Epithelial cell of esophagus (primary cell): ENCODE measurements at places on chromosomes 2 and 18.

- no peak for DNase-seq
These were observed 302.4 kb upstream of the NT5C1B start for GRCh38 chr2:18891600-18892345.

- no peak for DNase-seq
These were observed 95.8 kb upstream of the CAVIN2 start for GRCh38 chr2:191942739-191943103.

GRCh38 chr2:155273323-155273722, 574.8 kb downstream of the KCNJ3 start:
- DNase-seq: no peak

DNA sequence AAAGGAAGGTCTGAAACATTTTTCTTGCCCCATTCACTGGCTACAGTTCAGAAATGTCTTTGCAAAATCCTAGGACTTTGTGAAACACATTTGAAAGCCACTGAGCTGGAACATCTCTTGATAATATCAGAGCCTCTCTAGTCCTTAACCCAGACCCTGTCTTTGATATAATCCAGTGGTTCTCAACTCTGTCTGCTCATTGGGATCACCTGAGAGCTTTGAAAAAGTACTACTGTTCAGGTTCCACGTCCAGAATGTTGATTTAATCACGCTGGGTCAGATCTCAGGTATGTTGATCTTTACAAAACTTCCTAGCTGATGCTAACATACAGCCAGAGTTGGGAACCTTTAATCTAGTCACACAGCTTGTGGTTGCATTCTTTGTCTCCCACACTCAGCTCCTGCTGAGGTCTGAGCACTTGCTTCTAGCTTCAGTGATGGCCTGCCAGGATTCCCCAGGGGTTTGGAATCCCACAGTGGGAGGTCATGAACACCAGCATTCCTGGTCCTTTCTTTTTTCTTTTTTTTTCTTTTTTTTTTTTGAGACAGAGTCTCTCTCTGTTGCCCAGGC, 262.7 kb downstream of the SETBP1 start:
- DNase-seq: peak; percentile 25

DNA sequence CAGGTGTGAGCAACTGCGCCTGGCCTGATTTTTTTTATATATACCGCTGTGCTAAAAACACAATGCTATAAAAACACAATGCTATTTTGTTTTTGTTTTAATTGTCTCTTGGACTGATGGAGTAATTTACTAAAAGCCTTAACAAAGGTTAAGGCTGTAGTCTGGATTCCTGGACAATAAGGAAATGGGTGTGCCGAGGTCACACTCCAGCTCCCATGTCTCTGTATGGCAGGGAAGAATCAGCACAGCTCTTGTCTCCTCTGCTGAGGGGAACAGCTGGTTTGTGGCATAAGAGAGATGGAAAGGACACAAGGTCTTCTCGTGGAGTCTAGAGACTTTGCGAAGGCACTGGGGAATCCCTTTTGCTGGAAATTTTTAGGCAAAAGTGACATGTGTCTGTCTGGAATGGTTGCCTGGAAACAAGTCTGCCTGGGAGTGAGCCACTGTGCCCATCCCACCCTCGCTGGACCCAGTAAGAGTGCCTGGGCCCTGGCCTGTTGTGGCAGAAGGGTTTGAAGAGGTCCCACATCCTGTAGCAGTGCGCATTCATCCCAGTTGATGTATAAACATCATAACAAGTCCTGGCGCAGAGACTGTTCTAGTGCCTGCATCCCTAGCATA, 73.1 kb downstream of the MAPK4 start:
- no peak for DNase-seq

DNA sequence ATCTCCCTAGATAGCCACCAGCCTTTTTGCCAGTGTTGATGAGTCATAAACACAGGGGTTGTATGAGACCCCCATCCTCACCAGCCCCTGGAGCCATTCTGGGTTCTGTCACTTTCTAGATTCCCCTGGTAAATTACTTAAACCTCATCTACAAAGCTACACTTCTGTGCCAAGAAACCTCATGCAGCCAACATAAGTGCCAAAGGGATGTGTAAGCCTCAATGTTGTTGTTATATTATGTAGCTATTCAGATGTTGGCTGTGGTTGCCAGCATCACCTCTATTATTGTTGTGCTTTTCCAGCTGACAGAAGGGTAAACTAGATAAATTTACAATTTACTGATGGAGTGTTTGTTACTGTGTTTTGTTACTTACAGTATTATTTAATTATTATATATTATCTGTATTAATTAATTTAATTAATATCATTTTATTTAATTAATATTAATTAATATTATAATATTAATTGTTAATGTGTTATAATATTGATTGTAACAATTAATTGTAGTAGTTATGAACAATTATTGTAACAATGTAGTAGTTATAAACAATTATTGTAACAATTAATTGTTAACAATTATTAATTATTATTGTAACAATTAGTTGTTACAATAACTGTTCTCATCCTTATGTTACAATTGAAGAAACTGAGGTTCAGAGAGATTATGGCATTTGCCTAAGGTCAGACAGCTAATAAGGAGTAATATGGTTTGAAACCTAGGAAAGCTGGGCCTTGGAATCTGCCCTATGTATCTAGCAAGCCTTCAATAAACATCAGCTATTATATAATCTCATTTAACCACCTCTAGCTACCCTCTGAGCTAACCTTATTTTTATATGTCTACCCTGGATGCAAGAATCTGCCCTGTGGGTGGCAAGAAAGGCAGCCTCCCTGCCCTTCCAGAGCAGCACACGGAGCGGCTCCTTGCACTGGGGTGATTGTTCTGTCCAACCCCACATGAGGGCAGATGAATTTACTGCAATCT, 36.1 kb downstream of the PSTPIP2 start:
- DNase-seq: no peak

DNA sequence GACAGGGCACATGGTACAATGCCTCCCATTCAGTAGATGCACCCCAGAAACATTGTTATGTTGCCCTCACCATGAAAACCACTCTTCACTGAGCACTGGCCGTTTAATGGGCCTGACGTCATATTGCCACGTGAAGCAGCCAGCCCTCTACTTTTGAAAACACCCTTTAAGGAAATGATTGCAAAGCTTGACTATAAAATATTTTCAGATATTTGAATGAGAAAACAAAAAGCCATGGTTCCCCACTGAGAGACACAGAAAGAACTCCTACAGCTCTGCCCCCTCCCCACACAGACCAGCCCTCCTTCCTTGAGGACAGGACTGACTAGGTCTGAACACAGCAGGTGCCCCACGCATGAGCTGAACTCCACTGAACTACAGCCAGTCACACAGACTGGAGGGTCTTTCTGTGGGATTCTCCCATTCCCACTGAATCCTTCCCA, 349.1 kb downstream of the ANAPC1 start:
- no peak for DNase-seq

DNA sequence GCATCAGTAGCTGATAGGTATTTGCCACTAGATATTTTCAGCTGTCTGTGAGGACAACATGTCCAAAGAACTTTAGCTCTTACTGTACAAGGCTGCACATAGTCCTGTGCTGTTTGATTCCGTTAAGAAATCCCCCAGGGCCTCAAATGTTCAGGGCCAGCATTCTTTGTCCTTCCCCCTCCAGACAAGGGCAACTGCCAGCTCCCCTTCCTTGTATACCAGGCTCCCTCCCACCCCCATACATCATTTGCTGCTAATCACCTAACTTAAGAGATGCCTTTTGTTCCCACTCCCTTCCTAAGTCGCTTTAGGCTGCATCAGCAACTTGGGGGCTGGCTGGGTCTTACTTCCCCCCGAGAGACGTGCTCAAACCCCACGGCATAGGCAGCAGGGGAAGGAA, 138.7 kb downstream of the CDH20 start:
- DNase-seq: no peak

DNA sequence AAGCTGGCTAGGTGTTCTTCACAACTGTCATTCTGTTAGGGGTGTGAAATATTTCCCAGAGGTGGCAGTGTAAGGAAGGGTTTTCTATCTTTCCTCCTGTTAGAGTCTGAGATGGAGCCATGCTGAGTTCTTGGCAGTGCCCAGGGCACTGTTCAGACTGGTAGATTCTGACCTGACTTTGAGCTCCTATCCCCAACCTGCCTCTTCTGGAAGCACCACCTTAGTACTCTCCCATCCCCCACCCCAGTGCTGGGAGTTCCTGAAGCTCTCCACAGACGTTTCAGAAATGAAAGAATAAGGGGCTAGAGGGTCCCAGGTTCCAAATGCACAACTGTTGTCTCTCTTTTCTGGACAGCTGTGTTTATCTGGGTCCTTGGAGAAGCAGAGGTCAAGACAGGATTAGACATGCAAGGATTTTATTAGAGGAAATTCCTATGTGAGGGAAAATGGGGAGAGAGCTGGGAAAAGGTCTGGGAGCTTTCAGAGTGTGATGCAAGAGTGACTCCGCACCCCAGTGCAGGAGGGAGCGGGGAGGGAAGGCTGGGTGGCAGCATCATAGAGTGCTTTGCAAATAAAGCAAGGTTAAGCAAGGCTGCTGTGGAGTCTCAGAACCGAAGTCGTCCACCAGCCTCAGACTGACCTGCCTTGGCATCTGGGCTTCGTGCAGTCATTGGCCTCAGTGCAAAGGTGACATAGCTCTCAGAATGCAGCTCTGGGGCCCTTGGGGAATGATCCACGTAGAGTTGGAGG, 75.5 kb downstream of the SLC4A3 start:
- peak; percentile 87 for DNase-seq

DNA sequence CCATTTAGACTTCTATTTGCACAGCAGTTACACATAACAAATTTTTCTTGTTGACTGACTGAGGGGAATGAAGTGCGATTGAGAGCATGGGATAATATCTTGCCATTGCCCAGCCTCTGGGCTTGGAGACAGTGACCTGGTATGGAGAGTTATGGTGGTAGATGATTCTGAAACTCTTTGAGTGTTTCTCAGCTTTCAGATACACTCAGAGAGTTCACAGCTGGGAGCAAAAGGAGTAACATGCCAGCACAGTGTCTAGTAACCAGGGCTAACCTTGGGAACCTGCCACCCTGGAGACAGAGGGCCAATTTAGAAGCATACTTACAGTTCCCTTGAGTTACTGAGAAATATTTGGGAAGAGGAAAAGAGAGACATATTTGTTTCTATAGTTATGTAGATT, 1099.3 kb upstream of the CELF4 start:
- no peak for DNase-seq

DNA sequence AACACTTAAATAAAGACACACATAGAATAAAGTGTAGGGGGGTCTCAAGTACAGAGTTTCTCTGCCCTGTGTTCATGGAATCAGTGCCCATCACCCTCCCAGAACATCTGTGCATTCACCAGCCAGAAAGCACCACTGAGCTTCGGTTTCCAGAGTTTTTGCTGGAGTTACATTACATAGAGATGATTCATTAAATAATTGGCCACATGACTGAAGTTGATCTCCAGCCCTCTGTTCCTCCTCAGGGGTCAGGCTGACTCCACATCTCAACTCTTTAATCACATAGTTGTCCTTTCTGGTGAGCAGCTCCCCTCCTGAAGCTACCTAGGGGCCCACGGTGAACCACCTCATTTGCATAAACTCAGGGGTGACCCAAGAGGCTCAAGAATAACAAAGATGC, 129.8 kb downstream of the METTL4 start:
- no peak for DNase-seq

DNA sequence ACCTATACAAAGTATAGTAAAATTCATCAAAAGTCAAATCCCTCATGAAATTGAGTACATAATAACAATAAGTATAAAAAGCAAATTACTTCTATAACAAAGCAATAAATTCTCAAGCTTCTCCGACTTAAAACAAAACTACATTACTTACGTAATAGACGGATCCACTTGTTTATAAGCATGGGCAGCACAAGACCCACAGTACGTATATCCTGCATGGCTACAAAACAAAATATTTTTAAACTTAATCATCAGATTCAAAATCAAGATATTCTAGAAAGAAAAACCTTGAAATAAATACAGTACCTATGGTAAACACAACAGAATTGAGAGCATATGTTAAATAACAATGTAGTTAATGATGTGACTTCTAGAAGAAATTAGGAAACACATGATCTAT, 78.9 kb downstream of the MEMO1 start:
- DNase-seq: no peak

DNA sequence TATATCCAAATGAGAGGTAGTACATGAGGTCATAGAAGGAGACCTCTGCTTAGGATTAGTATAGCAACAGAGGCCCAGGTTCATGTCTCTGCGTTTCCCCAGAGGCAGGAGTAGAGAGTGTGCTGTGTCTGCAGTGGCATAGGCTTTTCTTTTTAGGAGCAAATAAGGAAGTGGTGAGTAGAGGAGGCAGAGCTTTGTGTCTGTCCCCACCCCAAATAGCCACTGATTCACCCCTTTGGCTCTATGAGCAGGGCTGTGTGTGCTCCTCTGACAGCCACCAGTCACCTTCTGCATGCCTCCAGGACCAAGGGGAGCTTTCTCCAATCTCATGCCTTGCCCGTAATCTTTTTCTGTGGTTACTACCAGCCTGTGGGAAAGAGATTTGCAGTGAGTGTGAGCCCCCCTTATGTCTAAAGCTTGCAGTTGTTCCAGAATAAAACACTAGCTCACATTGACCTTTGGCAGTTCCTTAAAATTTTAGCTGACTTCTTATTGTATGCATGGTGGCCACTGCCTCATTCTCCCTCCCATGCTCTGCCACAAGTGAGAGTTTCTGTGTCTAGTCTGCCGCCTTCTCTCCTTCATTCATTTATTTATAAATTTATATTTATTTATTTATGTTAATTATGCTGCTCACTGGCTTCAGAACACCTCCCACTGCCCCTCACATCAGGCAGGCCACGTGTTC, 23.5 kb upstream of the ELAC1 start:
- DNase-seq: peak; percentile 44

GRCh38 chr18:76819411-76820136, 2.8 kb upstream of the ZNF236 start:
- DNase-seq: peak; percentile 5

- DNase-seq: peak; percentile 44
These were observed 658.9 kb upstream of the NXPH2 start for GRCh38 chr2:139439100-139439499.

DNA sequence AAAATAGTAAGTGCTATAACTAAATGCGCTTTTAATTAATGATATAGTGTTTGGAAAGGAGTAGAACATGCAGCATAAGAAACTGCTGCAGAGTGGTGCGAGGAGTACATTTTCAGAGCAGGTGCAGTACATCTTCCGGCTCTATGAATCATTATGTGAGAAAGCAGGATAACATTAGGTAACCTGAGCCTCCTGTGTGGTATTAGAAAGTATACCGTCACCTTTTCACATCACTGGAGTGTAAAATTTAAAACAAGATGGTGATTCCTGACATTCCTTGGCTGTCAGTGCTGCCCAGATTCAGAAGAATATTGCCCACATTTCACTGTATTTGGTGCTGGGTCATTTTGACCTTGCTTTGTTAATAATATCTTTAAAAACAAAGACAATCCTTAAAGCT, 7.8 kb upstream of the DYNC2LI1 start:
- peak; percentile 64 for DNase-seq

- no peak for DNase-seq
These were observed 62.5 kb downstream of the LYPD6B start for GRCh38 chr2:149100739-149101699.

- DNase-seq: peak; percentile 92
These were observed 19.9 kb downstream of the TMSB10 start for GRCh38 chr2:84925336-84925723.

GRCh38 chr18:9764011-9764481, 55.9 kb downstream of the RAB31 start:
- DNase-seq: no peak

GRCh38 chr2:16013359-16013911, 73.1 kb downstream of the MYCN start:
- DNase-seq: no peak

GRCh38 chr2:180743401-180743800, 237.0 kb upstream of the UBE2E3 start:
- DNase-seq: no peak
